ENCODE measurements at places on chromosomes 7 and 10. TPM values are rescaled to one million over a fixed set of nuclear protein-coding genes. Genes with fewer than 3 reads are reported as not detected.

DNA sequence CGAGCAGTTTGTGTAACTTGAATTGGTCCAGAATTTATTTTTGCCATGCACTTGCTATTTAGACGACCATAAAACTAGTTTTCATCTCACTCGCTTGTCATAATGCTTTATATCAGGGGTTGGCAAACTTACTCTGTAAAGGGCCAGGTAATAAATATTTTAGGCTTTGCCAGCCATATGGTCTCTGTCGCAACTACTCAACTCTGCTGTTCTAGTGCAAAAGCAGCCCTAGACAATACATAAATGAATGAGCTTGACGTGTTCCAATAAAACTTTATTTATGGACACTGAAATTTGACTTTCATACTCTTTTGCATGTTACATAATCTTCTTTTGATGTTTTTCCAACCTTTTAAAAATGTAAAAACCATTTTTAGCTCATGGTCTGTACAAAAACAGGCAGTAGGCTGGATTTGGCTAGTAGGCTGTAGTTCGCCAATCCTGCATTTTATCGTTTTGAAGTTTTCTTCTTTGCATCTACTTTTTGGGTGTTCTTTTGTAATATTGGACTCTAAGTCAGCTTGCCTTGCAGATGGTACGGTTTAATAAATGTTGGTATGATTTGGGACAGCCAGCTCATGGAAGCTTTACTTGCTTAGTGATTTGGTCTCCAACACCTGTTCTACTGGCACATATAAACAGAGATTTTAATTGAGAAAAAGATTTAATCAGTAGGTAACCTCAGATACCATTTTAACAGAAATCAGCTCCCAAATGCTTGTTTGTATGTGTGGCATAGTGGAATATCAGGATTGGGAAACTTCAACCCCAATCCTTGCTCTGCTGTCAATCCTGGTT lies 25.6 kb downstream of the SND1 start:
- no peak for DNase-seq

SUGCT gene
- 3.1 TPM for total RNA-seq

DNA sequence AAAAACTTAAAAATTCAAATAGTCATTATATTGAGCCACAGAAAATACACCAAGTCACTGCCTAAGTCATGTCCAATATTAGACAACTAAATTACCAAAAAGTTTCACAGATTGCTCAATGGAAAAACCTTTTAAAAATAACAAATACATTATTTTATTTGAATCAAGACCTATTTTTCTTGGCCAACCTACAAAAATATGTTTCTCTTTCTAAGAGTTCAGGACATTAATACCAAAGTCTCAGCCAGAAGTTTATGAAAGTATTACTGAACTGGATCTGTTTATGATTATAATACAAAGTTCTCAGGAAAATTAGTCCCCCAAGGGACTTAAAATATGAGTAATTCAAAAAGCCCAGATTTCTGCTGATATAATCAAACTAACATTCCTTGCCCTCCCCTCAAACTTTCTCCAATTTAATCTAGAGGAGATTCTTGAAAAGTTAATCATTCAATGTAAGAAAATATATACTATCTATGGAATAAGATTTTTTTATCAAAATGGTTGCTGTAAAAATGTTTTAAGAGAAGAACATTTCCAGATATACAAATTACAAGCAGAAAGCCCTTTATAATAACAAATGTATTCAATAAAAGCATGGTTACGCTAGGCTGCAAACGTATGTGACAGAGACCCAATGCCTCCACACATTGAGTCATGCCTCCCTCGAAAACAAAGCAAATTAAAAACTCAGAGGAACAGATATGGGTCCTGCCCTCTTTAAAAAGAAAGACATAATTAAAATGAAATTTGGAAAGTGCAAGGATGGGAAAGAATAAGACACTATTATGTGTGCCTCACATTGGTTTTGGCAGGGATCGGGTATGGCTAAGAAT lies 381.6 kb downstream of the PARD3 start:
- DNase-seq: no peak

CAMK2B gene
- 149 TPM for total RNA-seq

DNA sequence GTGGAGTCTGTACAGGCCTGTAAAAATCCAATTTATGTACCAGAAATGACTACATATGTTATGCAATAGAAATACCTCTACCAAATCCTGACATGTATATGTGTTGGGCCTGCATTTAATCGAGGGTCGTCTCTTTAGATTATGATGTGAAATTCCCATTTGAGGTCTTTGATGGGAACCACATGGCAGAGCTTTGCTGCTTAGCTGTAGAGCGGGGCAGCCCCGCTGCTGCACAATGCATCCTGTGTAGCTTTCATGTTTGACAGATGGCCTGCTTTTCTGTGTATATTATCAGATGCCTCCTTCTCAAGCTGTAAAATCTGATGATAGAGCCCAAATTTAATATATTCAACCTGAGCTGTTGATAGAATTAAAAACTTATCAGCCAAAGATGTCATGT lies 65.8 kb downstream of the RAB18 start:
- no peak for DNase-seq

DNA sequence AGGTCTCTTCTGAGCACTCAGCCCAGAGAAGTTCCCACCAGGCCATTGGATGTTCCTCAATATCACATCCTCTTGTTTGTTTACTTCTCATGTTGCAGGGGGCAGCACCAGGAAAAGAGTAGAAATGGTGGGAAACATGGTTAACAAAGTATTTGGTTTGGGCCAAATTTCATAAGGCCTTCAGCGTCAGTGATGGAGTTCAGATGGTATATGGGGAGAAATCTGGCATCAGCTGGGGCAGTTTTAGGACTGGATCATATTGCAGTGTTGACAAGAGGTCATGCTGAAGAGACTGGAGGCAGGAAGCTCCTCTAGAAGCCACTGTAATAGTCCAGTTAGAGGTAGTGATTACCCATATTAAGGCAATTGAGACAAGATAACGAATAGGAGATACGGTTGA lies 200.0 kb downstream of the WDR11 start:
- DNase-seq: no peak

GRCh38 chr7:28102797-28103196 lies 77.8 kb downstream of the JAZF1 start:
- no peak for DNase-seq

CCL24 gene
- not detected for total RNA-seq

TFPI2 gene
- 1.9 TPM for total RNA-seq

Measured in cardiac septum (tissue), 1 donor.